ENCODE measurements at places on chromosomes 2 and 18. TPM values are rescaled to one million over a fixed set of nuclear protein-coding genes. Genes with fewer than 3 reads are reported as not detected.

DNA sequence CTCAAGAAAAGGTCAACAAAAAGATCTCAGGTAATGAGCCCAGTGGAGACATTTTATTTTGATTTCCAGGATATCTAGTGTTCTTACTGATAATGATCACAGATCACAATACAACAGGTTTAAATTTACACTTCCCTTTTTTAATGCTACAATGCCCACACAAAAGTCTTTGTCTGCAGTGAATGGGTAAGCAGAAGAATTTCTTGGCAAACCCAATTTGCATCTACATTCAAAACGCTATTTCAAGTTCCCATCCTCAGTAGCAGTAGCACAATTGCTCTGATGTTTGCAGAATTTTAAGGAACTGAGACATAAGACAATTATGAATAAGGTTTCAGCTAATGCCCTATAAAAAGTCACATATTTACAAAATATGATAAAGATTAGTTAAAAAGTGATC, 929.4 kb upstream of the PIK3C3 start:
- DNase-seq, result no peak

GRCh38 chr2:68100189-68100588, 37.4 kb upstream of the C1D start:
- DNase-seq, result no peak

Gene ERFE
- total RNA-seq, result 1.3 TPM

- DNase-seq, result no peak
Observed at GRCh38 chr2:49035481-49035880, 118.8 kb downstream of the FSHR start.

- no peak for DNase-seq
Observed at GRCh38 chr2:172225786-172226185, 123.1 kb upstream of the DLX2 start.

- DNase-seq, result no peak
Observed at GRCh38 chr2:196440413-196440812, 199.1 kb upstream of the CCDC150 start.

Gene CD8A
- total RNA-seq, result 0.13 TPM

Gene DPYSL5
- 70.3 TPM for total RNA-seq

DNA sequence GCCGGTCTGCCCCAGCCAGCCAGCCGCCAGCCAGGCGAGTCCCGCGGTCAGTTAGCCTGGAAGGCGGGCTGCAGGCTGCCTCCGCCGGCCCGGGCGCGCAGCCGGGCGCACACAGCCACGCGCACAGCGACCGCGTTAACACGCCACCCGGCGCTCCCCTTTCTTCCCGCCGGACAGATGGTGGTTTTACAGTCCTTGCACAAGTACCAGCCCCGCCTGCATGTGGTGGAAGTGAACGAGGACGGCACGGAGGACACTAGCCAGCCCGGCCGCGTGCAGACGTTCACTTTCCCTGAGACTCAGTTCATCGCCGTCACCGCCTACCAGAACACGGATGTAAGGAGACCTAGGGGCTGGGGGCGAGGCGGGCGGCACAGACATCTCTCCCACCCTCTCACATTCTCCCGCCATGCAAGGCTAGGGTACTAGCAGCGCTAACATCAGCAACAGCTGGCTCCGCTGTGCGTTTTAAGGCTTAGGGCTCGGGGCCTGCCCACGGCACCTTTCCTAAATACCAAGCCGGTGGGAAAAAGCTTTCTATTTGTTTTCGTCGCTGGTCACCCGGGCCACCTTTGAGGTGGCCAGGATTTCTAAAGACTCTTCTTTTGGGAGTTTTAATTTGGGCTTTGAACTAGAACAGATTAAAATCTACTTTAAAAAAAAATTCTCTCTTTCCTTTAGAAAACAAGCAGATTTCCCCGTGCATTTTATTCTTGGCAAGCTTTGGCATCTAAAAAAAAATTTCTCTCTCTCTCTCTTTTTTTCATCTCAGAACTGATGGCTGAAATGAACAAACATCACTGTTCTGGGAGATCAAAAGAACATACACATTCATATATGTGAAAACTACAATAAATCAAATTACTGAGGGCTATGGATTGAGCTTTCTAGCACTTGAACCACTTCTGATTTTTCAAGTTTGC, 2.9 kb downstream of the TBR1 start:
- DNase-seq, result no peak

Gene PMAIP1
- total RNA-seq, result 4.6 TPM

Measured in progenitor cell of endocrine pancreas (in vitro differentiated cells).